ENCODE measurements at places on chromosomes 13 and 19.
A peak's percentile ranks its signal among the peaks of the same experiment; 100 is the strongest.

DNA sequence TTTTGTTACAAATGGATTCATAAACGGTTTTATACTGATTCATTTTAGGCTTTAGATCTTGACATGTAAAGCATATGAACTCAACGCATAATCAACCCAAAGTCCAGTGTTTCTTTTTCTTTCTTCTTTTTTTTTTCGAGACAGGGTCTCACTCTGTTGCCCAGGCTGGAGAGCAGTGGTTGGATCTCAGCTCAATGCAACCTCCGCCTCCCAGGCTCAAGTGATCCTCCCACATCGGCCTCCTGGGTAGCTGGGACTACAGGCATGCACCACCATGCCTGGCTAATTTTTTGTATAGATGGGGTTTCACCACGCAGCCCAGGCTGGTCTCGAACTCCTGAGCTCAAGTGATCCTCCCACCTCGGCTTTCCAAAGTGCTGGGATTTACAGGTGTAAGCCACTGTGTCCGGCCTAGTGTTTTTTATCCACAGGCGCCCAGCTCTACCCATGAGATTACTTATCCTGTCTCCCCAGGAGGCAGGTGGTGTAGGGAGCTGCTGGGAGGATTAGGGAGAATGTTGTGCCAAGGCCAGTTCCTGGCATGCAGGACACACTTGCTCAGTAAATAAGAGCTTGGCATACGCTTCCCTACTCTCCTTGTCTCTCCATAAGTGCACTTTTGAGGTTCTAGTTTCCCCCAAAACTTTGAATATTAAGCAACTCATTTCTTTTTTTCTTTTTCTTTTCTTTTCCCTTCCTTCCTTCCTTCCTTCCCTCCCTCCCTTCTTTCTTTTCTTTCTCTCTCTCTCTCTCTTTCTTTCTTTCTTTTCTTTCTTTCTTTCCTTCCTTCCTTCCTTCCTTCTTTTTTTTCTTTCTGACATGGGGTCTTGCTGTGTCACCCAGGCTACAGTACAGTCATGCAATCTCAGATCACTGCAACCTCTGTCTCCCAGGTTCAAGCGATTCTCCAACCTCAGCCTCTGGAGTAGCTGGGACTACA, 4.8 kb upstream of the CEBPA start:
- peak; percentile 22 for DNase-seq

- DNase-seq, result peak; percentile 96
Observed at GRCh38 chr19:17282488-17283125, 906 bp downstream of the ANKLE1 start.

DNA sequence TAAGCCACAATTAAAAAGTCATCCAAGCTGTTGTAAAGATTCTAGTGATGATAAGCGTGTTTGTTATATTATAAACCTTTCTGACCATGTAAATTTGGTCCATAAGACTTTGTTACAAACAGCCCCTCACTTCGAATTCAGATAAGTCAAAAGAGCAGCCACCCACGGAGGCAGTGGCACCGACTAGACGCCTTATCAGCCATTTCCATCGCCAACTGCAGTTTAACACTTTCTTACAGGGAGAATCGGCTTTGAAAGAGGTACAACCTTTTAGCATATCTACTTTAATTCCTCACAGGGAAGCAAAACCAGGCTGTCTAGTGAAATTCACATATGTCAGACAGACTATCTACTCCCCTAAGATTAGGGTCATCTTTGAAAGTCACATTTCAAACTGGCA, 47.5 kb downstream of the SOX21 start:
- no peak for DNase-seq

DNA sequence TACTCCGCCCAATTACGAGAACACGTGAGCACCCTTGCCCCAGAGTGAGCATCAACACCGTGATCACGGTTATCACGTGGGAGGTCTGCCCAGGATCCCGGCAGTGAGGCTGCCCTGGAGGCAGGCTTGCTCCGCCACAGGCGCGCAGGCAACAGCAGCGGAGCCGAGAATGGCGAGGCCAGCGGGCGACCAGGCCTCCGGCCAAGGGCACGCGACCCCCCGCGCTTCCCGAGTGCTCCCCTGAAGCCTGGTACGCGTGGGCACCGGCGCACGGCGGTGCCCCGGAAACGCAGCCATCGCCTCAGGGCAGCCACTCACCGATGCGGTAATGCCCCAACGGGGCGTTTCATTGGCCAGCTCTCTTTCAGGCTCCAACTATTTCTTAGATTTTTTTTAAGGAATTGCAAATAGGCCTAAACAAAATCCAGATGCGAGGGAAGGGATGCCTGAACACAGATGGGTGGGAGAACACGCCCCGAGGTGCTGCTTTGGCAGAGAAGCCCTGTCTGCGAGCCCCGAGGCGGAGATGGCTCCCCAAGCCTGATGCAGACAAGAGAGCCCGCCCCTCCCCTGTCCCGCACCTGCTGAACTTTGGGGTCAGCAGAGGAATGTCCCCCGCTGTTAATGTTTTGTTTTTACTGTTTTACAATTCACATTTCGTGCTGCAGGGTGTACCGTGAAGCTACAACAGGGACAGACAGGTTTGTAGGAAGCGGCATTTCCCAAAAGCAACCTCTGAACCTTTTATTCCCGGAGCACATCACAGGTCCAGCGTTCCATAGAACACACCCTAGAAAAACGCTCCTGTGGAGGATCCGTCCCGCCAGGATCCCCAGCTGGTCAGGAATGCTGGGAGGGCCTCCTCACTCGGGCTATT, 132.7 kb downstream of the ZDHHC20 start:
- DNase-seq, result peak; percentile 73

- DNase-seq, result no peak
Observed at GRCh38 chr13:35252536-35253205, 223.8 kb downstream of the MAB21L1 start.

- no peak for DNase-seq
Observed at GRCh38 chr13:77339408-77339807, 12.5 kb upstream of the MYCBP2 start.

- DNase-seq, result no peak
Observed at GRCh38 chr13:89899302-89900103, 1448.0 kb upstream of the MIR17HG start.

- DNase-seq, result no peak
Observed at GRCh38 chr19:646779-647565, 7.3 kb downstream of the FGF22 start.

DNA sequence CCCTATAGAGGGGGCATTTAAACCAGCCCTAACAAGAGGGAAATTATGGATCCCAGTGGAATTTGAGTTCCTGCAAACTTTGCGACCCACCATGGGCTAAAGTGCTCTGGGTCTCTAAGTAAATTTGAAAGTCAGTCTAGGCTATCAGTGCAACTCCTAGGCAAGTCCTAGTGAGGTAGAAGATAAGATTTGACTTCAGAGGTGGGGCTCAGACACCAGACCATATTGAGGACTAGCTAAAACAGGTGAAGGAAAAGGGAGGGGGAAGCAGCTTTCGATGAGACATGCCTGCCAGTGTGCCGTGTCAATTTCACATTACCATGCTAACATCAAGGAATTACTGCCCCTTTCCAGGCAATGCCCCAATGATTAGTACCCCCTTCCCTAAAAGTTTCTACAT, 38.4 kb downstream of the CD320 start:
- no peak for DNase-seq

GRCh38 chr19:44875666-44876451, 15.2 kb upstream of the TOMM40 start:
- DNase-seq, result peak; percentile 96

- no peak for DNase-seq
Observed at GRCh38 chr19:30450835-30451321, 78.7 kb downstream of the ZNF536 start.

- DNase-seq, result no peak
Observed at GRCh38 chr13:71754407-71754974, 112.5 kb downstream of the DACH1 start.

GRCh38 chr19:52922841-52923777, at the start of gene ZNF888:
Gene ZNF888 (minus strand): TSS chr19:52923428. CDS start chr19:52917873, 5,555 bp downstream.
- peak; percentile 97 for DNase-seq

GRCh38 chr19:39840492-39840891, 5.7 kb downstream of the FBL start:
- no peak for DNase-seq

- peak; percentile 90 for DNase-seq
Observed at GRCh38 chr19:46068345-46069258, 27.8 kb upstream of the IGFL4 start.

DNA sequence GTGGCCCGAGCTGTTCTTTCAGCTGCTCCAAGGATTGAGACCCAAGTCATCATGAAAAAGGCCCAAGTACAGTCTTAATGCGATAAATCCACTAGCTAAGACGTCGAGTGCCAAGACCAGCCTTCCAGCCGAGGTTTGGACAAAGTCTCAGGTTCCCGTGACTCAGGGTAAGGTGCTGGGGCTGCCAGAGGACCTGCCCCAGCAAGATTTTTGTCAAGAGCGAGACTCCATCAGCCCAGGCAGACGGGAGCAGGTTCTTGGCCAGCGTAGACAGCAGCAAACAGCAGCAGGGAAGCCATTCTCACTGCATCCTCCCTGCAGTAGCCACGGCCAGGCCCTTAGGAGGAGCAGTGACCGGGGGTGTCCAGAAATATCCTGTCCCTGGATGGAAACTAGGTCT, 3.4 kb downstream of the FEM1A start:
- no peak for DNase-seq

DNA sequence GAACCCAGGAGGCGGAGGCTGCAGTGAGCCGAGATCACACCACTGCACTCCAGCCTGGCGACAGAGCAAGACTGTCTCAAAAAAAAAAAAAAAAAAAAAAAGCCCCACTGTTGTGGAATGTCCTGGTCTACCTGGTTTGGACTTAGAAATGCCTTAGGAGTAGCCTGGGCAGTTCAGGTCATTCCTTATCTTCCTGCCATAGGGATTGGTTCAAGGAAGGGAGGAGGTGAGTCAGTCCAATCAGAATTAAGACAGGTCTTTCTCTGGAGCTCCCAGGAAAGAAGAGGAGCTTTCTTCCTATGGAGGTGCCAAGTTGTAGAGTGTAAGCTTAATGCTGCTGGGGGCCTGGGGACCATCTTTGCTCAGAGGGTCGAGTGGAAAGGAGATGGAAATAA, 44.8 kb downstream of the SIPA1L3 start:
- DNase-seq, result peak; percentile 73

GRCh38 chr19:9956956-9957355, 20.6 kb upstream of the OLFM2 start:
- DNase-seq, result no peak

DNA sequence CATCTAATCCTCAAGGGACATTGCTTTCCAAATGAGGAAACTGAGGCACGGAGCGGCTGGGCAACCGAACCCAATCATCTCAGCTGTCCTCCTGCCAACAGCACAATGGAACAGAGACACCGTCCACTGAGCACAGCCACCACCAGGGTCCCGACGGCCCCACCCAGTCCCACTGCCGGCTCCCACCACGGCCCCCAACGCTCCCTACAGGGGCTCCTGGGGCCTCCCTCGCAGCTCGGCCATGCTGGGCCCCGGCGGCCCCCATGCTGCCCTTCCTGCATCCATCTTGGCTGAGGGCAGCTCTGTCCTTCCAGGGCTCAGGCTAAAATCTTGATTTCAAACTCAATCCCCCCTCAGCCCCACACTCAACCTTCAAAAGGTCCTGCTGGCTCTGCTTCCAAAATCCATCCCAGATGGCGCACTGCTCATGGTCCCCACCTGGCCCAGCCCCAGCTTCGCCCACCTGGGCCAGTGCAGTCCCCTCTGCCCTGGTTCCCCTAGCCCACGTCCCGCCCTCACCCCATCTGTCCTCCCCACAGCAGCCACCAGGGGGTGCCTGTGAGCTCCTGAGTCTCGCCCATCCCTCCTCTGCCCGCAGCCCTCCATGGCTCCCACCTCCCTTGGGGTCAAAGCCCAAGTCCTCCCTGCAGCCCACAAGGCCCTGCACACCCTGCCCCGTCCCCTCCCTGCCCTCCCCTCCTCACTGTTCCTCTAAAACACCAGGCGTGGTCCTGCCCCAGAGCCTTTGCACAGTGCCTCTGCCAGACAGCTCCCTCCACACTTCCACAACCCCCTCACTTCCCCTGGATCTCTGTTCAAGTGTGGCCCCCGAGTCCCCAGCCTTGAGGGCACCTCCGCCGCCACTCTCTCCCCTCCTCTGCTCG, 7.9 kb downstream of the PIP5K1C start:
- DNase-seq, result no peak

DNA sequence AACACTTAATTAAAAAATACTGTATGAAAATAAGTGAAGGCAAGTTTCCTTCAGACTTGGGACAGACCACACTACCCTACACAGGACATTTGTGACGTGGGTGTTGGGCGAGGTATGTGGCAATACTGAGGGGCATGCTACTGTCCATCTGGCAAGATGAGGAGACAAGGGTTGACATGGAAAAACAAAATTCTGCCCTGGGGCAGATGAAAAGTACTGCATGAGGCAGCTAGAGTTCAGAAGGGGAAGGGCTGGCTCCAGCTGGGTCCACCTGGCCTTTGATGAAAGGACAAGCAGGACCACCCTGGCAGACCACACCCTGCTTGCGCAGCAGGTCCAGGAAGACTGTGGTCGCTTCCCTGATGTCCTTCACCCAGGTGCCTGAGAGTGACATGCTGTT, 43.2 kb downstream of the LATS2 start:
- peak; percentile 55 for DNase-seq

GRCh38 chr13:23463661-23464060, 30.2 kb upstream of the SACS start:
- DNase-seq, result no peak

- DNase-seq, result no peak
Observed at GRCh38 chr19:41355035-41355434, 1.3 kb upstream of the TGFB1 start.

DNA sequence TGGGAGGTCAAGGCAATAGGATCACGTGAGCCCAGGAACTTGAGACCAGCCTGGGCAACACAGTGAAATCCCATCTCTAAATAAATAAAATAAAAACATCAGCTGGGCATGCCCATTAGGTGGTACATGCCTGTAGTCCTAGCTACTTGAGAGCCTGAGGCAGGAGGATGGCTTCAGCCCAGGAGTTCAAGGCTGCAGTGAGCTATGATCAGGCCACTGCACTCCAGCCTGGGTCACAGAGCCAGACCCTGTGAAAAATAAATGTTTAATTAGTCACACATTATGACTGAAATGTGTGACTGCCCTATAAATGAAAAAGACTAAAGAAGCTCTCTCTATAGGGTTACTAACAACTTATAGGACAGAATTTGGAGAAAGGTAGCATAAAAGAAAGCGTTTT, 37.7 kb downstream of the USP12 start:
- no peak for DNase-seq

- DNase-seq, result no peak
Observed at GRCh38 chr13:36903925-36904595, 16.0 kb downstream of the SMAD9 start.

GRCh38 chr19:15897026-15897737, 692 bp downstream of the CYP4F2 start:
- no peak for DNase-seq

GRCh38 chr13:42752731-42753130, 28.7 kb upstream of the FAM216B start:
- DNase-seq, result no peak

DNA sequence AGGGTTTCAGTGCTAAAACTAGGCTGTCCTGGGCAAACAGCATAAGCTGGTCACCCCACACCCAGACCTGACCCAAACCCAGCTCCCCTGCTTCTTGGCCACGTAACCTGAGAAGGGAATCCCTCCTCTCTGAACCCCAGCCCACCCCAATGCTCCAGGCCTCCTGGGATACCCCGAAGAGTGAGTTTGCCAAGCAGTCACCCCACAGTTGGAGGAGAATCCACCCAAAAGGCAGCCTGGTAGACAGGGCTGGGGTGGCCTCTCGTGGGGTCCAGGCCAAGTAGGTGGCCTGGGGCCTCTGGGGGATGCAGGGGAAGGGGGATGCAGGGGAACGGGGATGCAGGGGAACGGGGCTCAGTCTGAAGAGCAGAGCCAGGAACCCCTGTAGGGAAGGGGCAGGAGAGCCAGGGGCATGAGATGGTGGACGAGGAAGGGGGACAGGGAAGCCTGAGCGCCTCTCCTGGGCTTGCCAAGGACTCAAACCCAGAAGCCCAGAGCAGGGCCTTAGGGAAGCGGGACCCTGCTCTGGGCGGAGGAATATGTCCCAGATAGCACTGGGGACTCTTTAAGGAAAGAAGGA, 2.8 kb downstream of the PPP1R12C start:
- DNase-seq, result no peak

All from islet precursor cell (in vitro differentiated cells).